ENCODE measurements at places on chromosomes 1 and 21.

DNA sequence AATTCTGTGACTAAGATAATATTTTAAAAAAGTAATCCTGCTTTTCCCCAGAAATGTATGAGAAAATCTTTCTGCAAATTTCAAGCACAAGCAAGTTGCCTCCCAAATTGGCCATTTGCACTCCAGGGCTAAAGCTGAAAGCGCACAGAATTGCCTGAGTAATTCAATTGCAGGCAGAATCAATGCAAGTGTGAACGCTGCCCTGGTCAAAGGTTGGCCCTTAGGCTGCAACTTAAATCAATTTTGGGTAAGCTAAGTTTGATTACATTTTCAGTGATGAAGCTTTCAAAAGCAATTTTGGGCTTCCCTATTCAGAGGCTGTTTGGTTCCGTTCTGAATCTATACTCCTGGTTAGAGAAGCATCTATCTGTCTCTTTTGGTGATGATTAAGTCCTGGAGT, 501.8 kb upstream of the ZRANB2 start:
- DNase-seq, result no peak

- no peak for DNase-seq
These were observed 170.9 kb downstream of the LRRC7 start for GRCh38 chr1:69738458-69739250.

- DNase-seq, result no peak
These were observed 204 bp downstream of the CIART start for GRCh38 chr1:150282558-150282958.

- no peak for DNase-seq
These were observed 2.2 kb downstream of the FASLG start for GRCh38 chr1:172661107-172661506.

- no peak for DNase-seq
These were observed 110.7 kb downstream of the SIPA1L2 start for GRCh38 chr1:232519186-232519585.

DNA sequence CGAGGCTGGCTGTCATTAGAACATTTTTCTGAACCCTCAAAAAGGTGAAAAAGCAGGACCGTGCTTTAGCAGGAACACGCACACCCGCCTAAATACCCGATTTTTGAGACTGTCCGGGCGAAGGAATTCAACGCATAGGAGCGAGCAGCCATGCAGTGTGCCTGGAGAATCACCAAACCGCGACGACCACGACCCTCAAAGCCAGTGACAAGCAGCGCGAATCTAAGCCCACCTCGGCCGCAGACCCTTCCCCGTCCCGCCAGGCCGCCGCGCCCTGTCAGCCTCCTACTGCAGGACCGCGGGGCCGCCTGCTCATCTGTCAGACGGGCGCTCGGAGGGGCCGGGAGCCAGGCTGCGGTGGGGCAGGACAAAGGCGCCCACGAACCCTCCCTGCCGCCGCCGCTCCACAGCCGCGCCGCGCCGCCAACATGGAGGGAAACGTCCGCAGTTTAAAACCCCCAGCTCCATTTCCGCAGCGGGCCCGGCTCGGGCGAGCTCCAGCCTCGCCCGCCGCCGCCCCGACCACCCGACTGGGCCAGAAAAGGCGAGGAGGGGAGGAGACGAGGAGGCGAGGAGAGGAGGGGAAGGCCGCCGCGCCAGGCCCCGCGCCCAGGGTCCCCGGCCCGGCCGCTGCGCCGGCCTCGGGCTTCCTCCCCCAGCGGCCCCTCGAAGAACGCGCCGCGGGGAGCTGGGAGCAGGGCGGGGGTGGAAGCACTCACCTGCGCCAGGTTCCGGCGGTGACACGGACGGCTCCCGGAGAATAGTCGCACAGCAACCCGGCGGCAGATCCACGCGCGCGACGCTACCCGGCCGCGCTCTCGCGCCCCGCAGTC, at the start of gene LBR:
TSS of gene LBR (minus strand) at position 804 of the 833 bp plus-strand sequence. CDS start 3,963 bp downstream, outside the sequence.
- DNase-seq, result peak; percentile 21

DNA sequence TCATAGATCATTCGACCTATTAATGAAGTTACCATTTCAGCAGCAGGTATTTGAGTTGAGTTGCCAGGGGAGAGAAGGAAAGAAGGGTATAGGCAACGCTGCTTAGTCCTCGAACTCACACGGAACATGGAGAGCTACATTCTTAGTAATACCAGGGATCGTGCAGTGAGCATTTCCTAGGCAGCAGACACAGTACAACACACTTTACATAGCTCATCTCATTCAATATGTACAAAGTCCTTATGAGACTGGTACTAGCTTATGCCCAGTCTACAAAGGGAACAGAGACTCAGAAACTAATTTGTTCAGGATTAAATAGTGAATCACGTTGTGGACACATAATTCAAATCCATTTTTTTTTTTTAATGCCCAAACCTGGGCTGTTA, 25.6 kb downstream of the IRF2BP2 start:
- no peak for DNase-seq

DNA sequence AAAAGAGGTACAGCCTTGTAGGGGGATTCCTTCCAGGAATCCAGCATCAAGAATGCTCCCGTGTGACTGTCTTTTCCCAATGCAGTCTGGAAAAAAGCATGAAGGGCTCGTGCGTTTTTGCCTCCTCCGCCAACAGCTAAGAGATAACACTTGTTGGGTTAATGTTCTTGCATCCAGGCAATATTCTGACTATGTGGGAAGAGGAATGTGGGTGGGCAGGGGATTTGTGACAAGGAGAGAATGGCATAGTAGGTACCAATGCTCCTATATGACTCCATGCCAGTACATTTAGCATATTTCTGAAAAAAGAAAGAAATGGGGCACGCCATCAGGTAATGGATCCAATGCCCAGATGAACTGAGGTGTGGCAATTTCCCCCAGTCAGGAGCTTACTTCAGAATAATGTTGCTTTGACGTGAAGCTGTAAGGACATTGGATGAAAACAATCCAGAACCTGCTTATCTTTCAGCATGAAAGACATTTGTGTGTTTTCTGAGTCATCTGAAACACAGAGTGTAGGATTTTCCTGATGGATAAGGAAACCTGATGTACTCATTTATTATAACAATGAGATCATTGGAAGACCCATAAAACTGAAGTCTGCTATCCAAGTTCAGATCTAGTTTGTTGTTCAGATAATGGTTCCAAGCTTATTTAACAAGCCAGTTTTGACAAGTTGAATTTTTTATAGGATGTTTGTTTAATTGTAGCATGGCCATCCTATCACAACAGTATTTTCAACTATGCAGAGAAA, 105.5 kb downstream of the LYPLAL1 start:
- peak; percentile 29 for DNase-seq

DNA sequence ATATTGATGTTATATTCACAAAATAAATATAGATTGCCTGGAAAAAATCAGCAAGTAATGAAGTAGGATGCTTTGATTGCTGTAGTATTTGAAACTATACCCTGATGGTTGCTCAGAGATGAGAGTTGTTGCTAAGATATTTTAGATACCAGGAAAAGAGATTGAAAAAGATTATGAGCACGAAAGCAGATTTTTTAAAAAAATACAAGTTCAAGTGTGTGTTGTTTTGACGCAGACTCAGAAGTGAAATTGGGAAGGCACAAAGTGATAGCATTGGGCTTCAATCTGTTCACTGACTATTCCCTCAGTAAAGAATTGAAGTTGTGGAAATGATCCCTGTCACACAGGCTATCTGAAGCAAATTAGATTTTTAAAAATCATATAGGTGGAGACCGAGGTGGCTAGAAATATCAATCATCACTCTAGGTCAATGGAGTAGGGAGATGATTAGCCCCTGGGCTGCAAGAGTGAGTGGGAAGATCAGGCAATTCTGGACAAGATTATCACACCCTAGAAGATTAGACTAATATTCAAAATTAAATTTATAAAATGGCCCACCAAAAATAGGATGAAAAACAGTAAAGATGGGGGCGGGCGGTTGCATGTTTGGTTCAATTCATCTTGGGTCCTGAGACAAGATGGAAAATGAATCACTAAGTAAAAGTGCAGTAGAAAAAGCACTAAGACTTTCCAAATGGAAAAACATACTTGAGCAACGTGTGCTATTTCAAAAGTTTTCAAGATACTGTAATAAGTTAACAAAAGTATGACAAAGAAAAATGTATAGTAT, 41.5 kb upstream of the LRRC8D start:
- no peak for DNase-seq

- DNase-seq, result peak; percentile 28
These were observed 57.6 kb downstream of the ABCA4 start for GRCh38 chr1:94063379-94063778.

GRCh38 chr1:76944942-76945341, 77.7 kb downstream of the ST6GALNAC5 start:
- peak; percentile 11 for DNase-seq

GRCh38 chr1:168261390-168261789, 19.3 kb upstream of the TBX19 start:
- peak; percentile 0 for DNase-seq

- DNase-seq, result no peak
These were observed 747 bp downstream of the ADAMTS1 start for GRCh38 chr21:26844258-26845065.

DNA sequence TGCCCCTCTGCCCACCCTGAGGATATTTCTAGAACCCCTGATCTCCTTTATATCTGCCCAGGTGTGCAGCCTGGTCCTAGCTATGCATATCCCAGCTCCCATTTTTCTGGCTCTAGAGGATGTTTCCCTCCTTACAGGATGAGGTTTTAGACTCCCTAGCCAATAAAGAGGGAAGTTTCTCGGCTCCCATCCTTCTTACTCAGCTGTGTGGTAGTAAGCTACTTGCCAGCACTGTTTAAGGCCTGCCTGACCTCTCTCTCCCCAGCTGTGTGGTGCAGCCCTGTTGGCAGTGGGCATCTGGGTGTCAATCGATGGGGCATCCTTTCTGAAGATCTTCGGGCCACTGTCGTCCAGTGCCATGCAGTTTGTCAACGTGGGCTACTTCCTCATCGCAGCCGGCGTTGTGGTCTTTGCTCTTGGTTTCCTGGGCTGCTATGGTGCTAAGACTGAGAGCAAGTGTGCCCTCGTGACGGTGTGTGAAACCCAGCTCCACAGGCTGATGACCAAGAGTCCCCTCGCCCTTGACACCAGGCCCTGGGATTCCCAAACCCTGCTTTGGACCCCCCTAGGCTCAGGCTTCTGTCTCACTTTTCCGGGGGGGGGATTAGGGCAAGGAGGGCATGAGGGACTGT, 7.8 kb upstream of the P3R3URF start:
- no peak for DNase-seq

- no peak for DNase-seq
These were observed 10.5 kb downstream of the NCMAP start for GRCh38 chr1:24566236-24566867.

DNA sequence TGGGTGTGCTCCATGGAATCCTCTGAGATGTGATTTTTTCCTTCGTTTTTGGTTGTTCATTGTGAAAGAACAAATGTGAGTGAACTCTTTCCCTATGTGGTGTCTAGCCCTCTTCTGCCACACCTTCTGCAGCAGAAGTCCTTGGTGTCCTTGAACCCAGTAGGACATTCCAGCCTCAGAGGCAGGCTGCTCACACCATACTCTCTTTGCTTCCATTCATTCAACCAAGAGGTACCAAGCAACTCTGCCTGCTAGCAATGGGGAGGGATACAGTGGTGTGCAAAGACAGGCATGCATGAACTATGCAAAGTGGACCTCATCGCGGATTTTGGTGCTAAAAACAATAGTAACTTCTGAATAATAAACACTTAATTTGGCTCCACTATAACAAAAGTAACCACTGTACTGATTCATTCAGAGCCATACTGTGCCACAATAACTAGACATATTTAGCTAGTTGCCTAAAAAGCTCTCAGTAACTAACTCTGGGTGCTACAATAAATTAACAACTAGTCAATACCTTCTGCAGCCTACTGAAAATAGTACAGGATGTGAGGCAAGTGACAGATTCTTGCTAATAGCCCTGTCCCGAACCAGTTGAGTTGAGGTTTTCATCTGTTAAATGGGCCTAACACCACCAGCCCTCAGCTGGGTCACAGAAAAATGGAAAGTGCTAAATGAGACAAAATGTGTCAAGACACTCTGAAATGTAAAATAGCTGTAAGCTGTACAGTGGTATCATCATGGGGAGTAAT, 155.4 kb downstream of the SLC45A1 start:
- no peak for DNase-seq

GRCh38 chr1:167492481-167492910, 25.8 kb downstream of the CD247 start:
- DNase-seq, result no peak

DNA sequence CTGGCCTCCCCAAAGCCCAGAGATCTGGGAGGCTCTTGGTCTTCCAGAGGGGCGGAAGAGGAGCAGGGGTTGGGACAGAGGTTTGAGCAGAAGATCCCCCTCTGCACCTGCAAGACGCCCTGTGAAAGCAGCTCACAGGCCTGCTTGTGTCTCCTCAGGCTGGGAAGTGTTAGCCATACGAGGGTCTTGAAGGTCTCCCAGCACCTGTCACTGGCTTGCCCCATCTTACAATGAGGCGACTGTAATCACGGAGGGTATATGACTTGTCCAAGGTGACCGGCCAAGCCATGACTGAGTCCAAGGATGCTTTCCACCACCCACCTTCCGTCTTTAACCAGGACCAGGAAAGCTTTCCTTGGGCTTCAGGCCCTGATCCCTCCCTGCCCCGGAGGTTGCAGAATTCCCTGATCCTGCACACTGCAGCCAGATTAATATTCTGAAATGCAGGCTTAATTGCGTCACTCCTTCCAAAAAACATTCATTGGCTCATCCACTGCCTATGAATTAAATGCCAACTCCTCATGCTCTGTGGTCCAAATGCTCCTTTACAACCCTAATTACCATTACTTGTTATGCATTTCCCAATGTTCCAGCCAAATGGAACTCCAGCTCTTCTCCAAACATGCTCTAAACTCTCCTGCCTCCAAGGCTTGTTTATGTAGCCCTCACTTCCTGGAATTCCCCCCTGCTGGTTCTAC, 64.0 kb downstream of the DDX20 start:
- no peak for DNase-seq

DNA sequence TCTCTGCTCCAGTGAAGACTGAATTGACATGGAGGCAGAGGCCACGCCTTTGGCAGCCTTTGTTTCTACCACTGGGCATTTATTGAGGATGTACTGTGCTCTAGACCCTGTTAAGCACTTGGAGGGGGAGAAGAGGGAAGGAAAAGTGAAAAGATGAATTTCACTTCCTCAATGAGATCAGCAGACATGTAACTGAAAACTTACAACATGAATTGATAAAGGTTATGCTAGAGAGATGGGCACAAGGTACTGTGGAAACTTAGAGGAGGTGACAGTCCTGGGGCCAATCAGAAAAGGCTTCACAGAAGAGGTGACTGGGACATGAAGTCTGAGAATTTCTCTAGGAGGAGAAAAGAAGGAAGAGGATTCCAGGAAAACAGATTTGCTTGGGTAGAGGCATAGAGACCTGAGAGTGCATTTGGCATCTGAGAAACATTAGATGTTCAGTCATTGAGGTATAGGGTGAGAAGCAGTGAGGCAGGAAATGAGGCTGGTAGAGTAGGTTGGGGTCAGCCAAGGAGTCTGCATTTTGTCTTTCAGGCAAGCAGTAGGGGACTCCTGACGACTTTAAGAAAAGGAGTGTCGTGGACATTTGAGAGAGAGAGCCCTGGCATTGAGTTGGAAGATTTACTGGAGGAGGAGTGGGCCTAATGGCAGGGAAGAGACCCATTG, 113.0 kb downstream of the SYT2 start:
- DNase-seq, result no peak

- DNase-seq, result no peak
These were observed 2.4 kb upstream of the PIK3R3 start for GRCh38 chr1:46134660-46135331.

GRCh38 chr1:35030756-35031446, 844 bp downstream of the ZMYM6 start:
- peak; percentile 57 for DNase-seq

All from kidney glomerular epithelial cell (primary cell).